ENCODE measurements at places on chromosomes 2 and 18.

DNA sequence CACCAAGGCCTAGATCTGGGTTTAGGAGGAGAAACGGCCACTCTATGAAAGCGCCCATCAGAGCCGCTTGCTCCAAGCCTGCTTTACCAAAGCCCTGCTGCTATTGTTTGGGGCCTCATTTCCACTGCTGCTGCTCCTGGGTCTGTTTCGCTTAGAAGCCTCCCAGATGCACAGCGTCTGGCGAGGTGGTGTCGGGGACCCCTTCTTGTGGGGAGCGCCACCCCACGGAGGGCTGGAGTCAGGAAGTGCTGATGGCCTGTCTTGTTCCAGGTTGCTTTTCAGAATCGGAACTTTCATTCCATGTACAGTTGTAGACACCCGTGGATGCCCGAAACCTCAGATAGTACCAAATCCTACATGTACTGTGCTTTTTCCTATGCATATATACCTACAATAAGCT lies 204.9 kb upstream of the TWIST2 start:
- H3K27ac ChIP-seq, result no peak overlapping the region
- no peak overlapping the region for H3K4me3 ChIP-seq
- H3K36me3 ChIP-seq, result no peaks in the 10 kb centered on the region
- no peak for DNase-seq
- no peaks in the 10 kb centered on the region for H3K4me1 ChIP-seq
- no peaks in the 10 kb centered on the region for H3K27me3 ChIP-seq

DNA sequence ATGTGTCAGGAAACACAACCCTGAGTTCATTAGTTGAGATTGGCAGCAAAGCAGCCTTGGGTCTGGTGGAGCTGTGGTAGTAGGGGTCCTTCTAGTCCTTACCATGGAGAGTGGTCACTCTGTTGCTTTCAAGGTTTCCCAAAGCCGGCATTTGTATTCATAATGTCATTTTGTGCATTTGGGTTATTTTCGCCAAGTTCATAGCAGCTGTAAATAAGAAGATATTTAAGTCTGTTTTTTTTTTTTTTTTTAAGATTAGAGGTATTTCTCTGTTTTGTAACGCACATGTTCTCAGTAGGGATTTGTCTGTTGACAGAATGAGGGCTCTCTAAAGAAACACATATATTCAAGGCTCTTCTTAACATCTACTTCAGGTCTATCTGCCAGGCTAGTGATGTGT lies 114.1 kb downstream of the PRPF40A start:
- DNase-seq, result peak; percentile 28
- no peaks in the 10 kb centered on the region for H3K27me3 ChIP-seq
- no peak overlapping the region for H3K4me3 ChIP-seq
- H3K36me3 ChIP-seq, result no peaks in the 10 kb centered on the region
- no peaks in the 10 kb centered on the region for H3K4me1 ChIP-seq

GRCh38 chr2:213766465-213766901 lies 482.2 kb downstream of the SPAG16 start:
- no peaks in the 10 kb centered on the region for H3K4me1 ChIP-seq
- H3K36me3 ChIP-seq, result no peaks in the 10 kb centered on the region
- H3K4me3 ChIP-seq, result no peak overlapping the region
- no peak overlapping the region for H3K27ac ChIP-seq
- peaks cover 2% of the 10 kb centered on the region for H3K27me3 ChIP-seq

DNA sequence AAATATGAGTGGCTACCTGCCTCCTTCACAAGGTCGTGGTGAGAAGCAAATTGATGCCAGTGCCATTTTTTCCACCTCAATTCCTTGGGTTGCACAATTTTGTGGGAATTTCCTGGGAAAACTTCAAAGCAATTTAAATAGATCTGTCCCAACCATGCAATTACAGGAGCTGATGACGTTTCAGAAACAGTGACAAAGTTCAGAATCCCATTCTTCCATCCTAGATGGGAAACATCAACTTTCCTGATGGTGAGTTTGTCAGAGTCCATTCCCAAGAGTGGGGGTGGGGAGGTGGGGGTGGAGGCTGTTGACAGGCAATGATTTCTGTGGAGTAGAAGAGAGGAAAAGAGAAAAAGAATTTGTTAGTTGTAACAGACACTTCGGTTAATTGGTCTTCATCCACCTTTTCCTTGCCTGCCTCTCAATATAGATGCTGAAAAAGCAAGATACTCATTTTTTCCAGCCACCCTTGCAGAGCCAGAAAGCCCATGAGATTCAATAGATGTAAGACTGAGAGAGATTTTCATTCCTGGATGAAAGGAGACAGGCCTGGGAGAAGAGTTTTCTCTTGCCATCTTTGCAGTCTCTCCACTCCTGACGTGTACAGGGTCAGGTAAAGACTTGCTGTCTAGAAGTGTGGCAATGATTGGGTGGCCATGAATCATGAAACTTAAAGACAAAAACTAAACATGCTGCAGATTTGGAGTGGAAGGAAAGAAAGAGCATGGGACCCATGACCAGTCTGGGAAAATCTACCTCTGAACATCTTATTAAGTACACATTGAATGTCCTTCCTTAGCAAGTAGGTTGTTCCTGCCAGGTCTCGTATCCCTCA lies 47.3 kb downstream of the SOCS6 start:
- H3K27ac ChIP-seq, result no peak overlapping the region
- no peaks in the 10 kb centered on the region for H3K4me1 ChIP-seq
- no peaks in the 10 kb centered on the region for H3K27me3 ChIP-seq

- H3K36me3 ChIP-seq, result no peaks in the 10 kb centered on the region
- H3K4me1 ChIP-seq, result no peaks in the 10 kb centered on the region
- H3K27me3 ChIP-seq, result no peaks in the 10 kb centered on the region
- no peak overlapping the region for H3K4me3 ChIP-seq
These were observed 385.7 kb downstream of the HRH4 start for GRCh38 chr18:24846138-24846537.

Data from mesendoderm (in vitro differentiated cells).